ENCODE measurements at places on chromosomes 4 and X. TPM values are rescaled to one million over a fixed set of nuclear protein-coding genes. Genes with fewer than 3 reads are reported as not detected.

DNA sequence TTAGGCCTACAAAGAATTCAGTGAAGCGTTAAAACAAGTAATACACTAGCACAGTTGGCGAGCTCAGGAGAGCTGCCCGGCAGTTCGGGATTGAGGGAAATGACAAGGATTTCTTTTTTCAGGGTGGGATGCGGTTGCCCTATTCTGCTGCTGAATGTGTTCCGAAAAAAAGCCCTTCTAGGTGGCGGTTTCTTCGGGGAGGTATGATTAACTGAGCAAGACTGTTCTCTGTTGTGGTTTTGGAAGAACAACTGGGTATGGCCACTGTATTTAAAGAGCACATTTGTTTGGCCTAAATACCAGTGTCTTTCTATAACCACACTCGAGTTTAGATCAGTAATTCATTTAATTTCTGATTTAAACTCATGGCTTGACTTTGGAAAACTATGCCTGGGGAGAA is 459.7 kb upstream of the FAT1 start:
- DNase-seq, result no peak

GRCh38 chr4:144547678-144548298 is 98.2 kb upstream of the HHIP start:
- no peak for DNase-seq

- DNase-seq, result no peak
These were observed 22.6 kb upstream of the CYP4V2 start for GRCh38 chr4:186168750-186169149.

- DNase-seq, result no peak
These were observed 21.4 kb downstream of the MFAP3L start for GRCh38 chr4:170004651-170005295.

DNA sequence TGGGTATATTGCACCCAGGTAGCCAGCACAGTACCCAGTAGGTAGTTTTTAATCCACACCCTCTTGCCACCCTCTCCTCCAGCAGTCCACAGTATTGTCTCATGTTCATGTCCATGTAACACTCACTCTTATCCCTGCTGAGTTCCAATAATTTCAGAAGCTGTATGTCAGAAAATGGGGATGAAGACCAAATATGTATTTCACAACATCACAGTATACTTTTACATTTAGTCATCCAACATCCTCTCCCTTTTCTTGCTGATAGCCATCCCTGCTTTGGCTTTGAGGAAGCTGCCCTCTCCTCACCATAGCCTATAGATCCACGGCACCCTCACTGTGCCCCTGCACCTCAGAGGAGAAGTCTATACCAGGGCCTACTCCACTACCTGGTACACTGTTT is 126.0 kb upstream of the LDB2 start:
- no peak for DNase-seq

The GAGE12E gene
- polyA plus RNA-seq, result not detected

The MBNL3 gene
- polyA plus RNA-seq, result 10.6 TPM

Measured in forelimb muscle (tissue), 1 donor.